Stimulated activated CD4-positive, alpha-beta T cell treated with anti-CD3 and anti-CD28 coated beads, Interleukin-1b, Interleukin-23, amount 100 ng/mL, for 24 hours (primary cell): ENCODE measurements at places on chromosomes 7 and 10.

DNA sequence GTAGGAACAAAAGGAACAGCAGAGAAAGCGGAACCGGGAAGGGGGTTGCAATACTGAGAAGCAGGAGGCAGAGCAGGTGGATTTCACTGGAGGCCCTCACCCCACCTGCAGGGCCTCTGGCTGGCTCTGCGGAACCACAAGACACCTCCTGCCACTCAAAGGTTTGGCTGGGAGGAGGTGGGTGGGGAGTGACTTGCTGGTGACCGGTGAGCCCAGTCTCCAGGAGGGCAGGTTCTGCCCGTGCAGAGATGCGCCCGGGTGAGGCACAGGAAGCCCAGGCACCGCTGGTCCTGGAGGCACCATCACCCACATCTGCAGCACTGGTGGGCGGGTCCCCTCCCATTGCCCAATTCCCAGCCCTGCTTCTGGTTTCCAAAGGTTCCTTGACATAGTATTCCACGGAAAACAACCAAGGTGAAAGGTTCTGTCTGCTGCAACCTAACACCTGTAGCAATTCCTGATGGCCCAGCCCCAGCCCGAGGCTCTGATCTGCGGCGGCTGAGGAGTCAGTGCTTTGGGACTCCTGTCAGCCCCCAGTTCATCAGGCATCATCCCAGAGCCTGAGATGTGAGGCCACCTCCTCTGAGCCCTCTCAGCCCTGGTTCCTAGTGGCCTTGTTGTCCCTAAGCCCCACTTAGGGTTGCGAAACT lies 64.4 kb downstream of the CALML3 start:
- DNase-seq, result no peak

- no peak for DNase-seq
Measured at GRCh38 chr7:130875265-130875741, 141.3 kb upstream of the KLF14 start.

DNA sequence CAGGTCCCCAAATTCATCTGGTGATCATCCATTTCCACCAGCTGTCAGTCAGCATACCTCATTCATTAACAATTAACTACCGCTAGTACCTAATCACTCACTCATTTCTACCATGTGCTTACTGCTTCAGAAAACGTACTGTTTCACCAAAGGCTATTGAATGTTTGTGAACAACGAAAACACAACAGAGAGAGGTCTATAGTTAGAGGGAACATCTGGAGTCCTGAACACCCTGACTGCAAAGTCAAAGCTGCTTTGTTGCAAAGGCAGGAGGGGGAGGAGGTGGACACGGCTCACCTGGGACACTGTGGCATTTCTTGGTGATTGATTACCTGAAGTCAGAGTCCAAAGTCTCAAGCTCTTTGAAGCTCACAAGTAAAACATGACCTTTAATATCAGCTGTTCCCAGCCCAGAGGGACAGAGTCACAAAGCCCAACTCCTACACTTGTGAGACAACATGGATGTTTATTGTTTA lies 342.3 kb upstream of the ADARB2 start:
- no peak for DNase-seq

GRCh38 chr10:27439101-27439500 lies 65.0 kb upstream of the RAB18 start:
- no peak for DNase-seq

- peak; percentile 34 for DNase-seq
Measured at GRCh38 chr7:143299840-143300239, 11.7 kb downstream of the CASP2 start.

DNA sequence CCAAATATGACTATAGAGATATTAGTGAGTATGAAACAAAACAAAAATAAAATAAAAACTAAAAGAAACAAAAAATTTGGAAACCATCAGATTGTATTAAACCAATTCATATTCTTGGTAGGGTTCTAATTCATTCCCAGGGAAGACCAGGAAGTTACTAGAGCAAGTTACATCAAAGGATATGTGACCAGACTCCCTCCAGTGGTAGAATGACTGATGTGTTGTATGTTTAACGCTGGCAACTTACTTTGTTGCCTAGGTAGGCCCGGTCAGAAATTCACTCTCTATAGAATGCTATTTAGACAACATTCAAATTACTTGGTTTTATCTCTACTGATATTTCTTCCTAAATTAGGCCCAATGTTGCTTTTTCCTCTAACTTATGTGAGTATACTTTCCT lies 5.2 kb downstream of the PHYHIPL start:
- no peak for DNase-seq

DNA sequence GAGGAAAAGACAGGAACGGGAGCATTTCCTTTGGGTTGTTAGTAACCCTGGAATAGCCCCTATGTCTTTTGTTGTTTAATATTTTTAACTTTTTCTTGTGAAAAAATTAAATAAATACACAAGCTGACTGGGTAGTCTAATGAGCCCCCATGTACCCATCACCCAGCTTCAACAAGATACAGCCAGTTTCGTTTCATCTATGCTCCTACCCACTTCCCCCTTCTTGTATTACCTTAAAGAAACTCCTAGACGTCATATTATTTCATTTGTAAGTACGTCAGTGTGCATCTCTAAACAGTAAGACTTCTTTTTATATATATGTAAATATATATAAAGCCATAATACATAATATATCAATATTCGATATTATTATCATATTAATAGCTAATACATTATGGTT lies 42.8 kb upstream of the NUB1 start:
- no peak for DNase-seq

DNA sequence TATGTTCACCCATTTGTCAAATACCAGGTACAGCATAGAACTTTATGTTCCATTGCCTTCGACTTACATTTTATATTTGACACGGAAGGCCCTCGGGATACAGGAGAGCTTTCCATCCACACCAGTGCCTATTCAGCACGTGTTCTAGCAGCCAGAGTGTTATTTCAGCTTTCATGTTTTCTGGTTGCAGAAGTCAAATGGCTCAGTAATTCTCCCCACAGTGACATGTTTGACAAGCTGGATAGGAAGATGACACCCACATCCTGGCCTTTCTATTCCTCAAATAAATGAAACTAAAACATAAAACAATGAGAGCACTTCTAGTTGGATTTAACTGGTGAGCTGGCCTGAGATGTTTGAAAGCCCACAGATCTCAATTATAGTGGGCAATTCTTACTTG lies 173.4 kb downstream of the SORCS1 start:
- no peak for DNase-seq

- no peak for DNase-seq
Measured at GRCh38 chr7:26514633-26515032, 223.0 kb downstream of the SNX10 start.

GRCh38 chr10:68989317-68989990 lies 851 bp downstream of the KIFBP start:
- DNase-seq, result no peak

DNA sequence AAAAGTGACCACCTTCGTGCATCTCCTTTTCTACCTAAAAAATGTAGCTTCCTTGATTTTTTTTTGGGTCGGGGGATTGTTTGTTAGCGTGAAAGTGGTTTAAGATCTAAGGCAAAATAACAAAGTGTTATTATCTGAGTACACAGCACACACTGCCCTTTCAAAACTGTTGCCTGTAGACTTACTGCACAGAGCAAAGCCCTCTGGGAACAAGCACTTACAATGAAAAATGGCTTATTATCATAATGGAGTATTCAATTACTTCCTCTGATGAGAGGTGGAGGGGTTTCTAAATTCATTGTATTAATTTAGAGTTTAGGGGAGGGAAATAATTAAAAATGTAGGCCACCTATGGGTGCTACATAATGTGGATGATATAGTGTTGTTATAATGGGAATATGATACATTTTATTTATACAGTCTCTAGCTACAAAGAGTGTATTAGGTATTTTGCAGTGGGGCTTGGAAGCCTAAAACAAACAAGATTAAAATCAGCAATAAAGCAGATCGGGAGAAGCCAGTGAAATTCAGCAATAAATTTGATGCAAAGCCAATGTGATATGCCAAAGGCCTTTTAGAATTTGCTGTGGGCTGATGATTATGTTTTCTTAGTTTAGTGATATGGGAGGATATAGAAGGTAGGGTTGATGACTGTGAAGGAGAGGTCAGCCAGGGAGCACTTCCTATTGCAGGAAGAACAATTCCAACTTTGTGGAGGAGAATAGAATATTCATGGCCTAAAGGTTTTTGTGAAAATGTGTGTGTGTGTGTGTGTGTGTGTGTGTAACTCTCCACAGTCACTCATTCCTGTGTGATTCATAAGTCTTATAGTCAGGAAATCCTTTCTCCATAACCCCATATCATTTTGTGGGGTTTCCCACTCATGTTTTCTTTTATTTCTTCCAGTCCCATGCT lies 17.7 kb upstream of the EXOC4 start:
- no peak for DNase-seq

DNA sequence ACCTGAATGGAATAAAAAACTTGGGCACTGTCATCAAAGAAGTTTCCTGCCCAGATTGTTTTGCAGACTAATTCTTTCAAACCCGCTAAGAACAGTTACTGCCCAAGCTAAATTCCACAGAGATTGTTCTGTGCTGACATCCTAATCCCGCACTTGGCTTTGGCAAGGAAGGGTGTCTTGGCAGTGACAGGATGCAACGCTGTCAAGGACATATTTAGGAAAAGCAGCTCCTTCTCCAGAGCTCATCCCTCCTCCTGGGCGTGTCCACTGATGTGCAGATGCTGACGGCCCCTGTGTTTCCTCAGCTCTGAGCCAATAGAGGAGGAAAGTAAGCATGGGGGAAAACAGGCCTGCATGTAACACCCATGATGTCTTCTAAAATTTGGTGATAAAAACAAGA lies 74.2 kb downstream of the EEPD1 start:
- DNase-seq, result no peak

DNA sequence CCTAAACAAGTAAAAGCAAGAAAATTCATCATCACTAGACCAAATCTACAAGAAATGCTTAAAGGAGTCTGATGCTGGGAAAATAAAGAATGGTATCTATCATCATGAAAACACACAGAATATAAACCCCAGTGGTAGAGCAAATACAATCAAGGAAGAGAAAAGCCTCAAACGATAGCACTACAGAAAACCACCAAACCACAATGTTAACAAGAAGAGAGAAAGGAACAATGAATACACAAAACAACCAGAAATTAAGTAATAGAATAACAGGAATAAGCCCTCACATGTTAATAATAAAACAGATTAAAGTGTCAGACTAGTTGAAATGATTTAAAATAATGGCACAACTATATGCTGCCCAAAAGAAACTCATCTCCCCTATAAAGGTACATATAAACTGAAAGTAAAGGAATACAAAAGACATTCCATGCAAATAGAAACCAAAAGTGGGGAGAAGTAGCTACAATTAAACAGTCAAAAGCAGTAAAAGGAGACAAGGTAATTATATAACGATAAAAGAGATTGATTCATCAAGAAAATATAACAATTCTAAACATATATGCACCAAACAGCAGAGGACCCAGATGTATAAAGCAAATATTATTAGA lies 77.3 kb downstream of the JMJD1C start:
- no peak for DNase-seq

GRCh38 chr7:67554986-67555385 lies 558.4 kb downstream of the TYW1 start:
- DNase-seq, result no peak
